ENCODE measurements at places on chromosomes 2 and 18. TPM values are rescaled to one million over a fixed set of nuclear protein-coding genes. Genes with fewer than 3 reads are reported as not detected.

NR4A2 gene
- polyA plus RNA-seq = 3.6 TPM

SERPINB3 gene
- not detected for polyA plus RNA-seq

CROCC2 gene
- polyA plus RNA-seq = 0.70 TPM

GRCh38 chr2:226847090-226847489 lies 11.2 kb downstream of the RHBDD1 start:
- DNase-seq = no peak

GRCh38 chr2:178863856-178864620 lies 56.8 kb upstream of the TTN start:
- DNase-seq = peak; percentile 65

DNA sequence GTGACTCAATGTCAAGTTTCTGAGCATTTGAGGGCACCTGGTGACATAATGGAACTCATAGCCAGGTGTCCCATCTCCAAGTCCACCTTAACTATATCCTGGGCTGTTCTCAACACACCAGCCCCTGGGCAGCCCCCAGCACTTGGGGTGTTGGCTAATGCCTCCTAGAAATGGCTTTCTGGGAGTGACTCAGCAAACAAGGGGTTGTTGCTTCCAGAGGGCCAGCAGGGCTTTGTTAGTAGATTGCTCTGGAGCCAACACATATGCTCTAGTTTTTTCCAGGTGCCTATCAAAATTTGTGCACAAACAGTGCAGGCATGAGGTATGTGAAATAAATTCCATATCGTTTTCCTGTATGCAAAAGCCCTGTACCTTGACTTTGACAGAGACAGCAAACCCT lies 448.4 kb downstream of the SLC4A3 start:
- DNase-seq = no peak

- DNase-seq = no peak
These were observed 96.2 kb upstream of the ASAP2 start for GRCh38 chr2:9110346-9110884.

- no peak for DNase-seq
These were observed 43.0 kb downstream of the CCDC148 start for GRCh38 chr2:158413581-158413980.
